Foreskin keratinocyte (primary cell): ENCODE measurements at places on chromosomes 7 and 10.

GRCh38 chr10:132195366-132196075, 8.8 kb downstream of the DPYSL4 start:
- DNase-seq = no peak

- no peak for DNase-seq
Observed at GRCh38 chr7:30771880-30772425, 736 bp downstream of the MINDY4 start.

- no peak for DNase-seq
Observed at GRCh38 chr10:19719284-19719683, 96.9 kb upstream of the PLXDC2 start.

- peak; percentile 29 for DNase-seq
Observed at GRCh38 chr10:123926401-123927264, 35.0 kb upstream of the CPXM2 start.

GRCh38 chr7:46208635-46209525, 287.8 kb upstream of the IGFBP3 start:
- no peak for DNase-seq

DNA sequence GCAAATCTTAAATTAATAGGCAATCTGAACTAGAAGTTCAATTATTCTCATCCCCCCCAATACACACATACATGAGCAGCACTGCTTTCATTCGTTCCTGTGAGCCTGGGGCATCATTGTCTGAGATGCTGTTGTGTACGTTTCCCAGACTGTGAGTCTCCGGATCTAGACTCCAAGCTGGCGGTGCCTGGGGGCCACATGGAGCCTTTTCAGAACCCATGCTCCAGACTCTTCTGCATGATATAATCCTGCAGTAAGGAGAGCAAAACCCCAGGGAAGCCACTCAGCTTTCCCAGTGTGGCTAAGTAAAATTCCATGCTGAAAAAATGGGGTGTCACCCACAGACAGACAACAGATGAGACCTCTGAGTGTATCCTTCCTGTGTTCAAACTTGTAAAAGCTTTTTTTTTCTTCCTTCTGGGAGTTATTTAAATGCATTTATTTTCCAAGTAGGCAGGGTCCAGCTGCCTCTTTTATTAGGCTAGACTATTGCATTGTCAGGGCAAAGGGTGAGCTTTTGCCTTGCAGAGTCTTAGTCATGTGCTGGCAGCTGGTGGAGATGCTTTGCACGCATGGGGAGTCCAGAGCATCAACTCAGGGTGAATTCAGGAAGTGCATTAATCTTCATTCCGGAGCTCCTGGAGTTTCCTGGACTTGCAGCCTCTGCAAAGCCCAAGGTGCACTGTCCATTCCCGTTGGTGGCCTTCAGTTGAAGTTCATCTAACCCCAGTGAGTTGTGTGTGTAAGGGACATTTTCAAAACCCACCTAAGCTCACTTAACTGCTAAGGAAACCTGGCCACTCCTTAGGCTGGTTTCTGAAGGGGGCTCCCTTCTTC, 185.7 kb upstream of the ADO start:
- no peak for DNase-seq

DNA sequence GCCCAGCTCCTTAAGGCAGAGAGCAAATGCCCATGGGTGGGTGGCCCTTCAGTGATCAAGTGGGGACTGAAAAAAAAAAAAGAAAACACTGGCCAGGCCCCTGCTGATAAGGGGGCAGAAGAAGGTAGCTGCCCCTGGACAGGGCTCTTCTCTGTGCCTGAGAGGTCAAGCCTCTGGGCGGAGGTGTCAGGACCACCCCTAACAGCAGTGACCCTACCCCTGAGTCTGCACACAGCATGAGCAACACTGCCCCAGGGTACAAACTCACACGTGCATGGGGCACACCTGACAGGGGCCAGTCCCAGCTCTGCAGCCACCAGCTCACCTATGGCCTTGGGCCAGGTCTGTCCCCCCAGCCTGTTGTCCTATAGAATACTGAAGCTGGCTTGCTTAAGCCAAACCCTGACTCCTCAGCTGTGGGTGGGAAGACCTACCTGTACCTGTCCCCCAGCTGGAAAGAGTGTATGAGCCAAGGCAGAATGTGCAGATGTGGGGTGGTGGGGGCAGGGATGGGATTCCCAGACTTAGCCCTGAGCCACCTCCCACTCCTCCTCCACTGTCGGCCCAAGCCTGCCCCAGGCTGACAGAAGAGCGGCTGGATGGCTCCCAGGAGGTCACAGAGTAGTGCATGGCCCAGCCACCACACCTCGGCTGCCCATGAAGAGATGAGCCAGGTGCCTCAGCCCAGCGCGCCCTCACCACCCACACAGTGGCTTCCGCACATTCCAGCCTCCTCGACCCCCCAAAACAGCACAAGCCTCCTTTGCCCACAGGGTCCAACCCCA, 23.7 kb downstream of the KCNH2 start:
- no peak for DNase-seq

GRCh38 chr7:517774-518629, 1.6 kb downstream of the PDGFA start:
- no peak for DNase-seq

DNA sequence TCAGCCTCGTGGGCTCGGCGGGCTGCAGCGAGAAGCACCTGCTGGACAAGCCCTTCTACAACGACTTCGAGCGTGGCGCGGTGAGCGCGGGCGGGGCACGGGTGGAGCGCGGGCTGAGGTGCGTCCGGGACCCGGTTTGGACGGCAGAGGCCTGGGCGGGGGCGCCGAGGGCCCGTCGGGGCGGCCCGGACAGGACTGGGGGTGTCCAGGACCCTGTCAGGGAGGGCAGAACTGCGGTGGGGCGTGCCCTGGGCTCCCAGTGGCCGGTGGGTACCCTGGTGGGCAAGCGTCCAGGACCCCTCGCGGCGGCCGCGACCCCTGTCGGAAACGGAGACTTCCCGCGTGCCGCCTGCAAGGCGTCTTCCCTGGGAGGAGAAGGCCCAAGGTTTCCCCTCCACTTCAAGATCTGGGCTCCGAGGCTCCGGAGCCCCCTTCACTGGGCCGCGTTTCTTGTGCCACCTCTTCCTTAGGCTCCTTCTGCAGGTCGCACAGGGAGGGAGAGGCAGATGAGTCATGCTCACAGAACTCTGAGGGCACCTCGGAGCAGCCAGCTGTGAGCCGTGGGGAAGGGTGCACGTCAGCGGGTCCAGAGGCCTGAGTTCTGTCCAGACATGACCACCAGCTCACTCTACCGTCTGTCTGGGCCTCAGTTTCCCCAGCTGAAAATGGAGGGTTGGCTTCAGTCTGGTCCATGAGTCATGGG, 485 bp downstream of the ALOX5 start:
- DNase-seq = peak; percentile 29

GRCh38 chr10:61825628-61826027, 75.9 kb upstream of the ARID5B start:
- DNase-seq = no peak

DNA sequence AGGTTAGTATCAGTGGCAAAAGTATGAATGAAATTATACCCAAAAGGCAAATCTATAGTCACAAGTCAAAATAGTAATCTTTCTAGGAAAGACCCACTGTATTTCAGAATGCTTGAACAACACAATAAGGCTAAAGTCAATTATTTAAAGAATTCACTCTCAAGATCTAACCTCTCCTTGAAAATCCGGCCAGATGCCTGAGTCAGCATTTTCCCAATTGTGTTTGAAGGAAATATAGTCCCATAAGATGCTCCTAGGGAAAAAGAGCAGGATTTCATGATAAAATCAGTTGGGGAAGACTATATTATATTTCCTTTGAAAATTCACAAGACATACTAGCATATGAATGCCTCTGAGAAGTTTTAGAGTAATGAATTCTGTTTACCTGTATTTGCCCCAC, 1075.0 kb downstream of the GRM8 start:
- DNase-seq = no peak

GRCh38 chr10:5891009-5891408, 966 bp downstream of the FBH1 start:
- no peak for DNase-seq

- no peak for DNase-seq
Observed at GRCh38 chr10:70729763-70730357, 55.3 kb downstream of the TBATA start.

- no peak for DNase-seq
Observed at GRCh38 chr10:34469446-34469845, 345.6 kb downstream of the PARD3 start.

- DNase-seq = peak; percentile 6
Observed at GRCh38 chr7:87877366-87878040, 1.2 kb downstream of the DBF4 start.

- DNase-seq = no peak
Observed at GRCh38 chr10:16445770-16446469, 9.1 kb downstream of the PTER start.

DNA sequence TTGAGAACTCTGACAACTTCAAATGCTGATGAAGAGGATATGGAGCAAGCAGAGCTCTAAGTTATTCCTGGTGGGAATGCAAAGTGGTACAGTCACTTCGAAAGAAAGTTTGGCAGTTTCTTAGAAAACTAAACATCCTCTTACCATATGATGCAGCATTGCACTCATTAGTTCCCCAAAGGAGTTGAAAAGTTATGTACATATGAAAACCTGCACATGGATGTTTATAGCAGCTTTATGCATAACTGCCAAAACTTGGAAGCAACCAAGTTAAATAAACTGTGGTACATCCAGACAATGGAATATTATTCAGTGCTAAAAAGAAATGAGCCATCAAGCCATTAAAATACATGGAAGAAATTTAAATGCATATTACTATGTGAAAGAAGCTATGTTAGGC, 779.3 kb upstream of the COBL start:
- DNase-seq = no peak

DNA sequence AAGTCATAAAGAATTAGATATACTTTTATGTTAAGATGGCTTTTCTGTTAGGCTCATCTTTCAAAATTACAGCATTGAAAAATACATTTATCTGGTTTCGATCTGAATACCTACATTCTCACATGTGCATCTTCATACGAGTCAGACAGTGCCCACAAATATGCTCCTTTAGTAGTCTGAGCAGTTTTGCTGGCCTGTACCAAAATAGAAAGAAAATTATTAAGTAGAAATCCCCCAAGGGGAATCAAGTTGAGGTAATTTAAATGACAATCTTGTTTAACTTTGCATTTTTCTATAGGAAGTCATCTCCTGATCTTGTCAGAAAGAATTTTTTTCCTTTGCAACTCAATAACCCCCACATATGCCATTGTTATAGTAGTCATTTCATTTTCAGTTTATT, 287.4 kb upstream of the SEMA3D start:
- DNase-seq = peak; percentile 68

DNA sequence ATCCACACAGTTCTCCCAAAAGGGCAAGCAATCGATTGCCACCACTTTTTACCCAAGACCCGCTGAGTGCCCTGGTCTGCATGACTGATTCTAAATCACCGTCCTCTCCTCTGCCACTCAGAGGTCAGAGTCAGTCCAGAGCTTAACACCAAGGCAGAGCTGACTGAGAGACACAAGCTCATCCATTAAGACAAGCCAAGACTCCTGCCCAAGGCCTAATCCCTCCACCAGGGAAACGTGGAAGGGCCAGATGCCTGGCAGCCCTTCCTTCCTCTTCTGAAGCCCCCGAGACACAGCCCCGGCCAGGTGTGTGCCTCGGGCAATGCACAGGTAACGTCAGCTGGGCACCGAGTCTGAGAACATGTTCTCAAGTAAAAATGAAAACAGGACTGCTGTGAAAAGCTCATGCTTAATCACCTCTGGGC, 51.7 kb downstream of the DIP2C start:
- DNase-seq = peak; percentile 51

DNA sequence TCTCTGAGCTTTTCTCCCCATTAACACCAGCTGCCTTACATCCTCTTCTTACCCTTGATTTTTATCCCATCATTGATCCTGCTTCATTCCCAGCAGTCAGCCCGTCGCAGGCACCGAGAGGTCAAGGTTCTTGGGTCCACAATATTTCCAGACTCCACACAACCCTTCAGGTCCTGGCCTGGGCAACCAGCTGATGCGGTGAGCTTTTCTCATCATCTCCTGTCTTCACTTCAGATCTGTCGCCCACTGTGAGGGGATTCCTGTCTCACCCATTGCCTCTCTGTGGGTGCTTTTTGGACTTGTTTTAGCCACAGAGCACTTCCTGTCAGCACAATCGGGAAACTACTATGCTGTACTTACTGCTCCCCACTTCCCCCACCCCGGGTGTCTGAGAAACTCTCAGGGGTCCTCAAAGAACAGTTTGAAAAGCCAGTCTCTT, 8.4 kb upstream of the PVRIG start:
- DNase-seq = no peak

GRCh38 chr7:143238289-143238980, 16.6 kb downstream of the TAS2R40 start:
- DNase-seq = no peak
